Fibroblast of mammary gland (primary cell): ENCODE measurements at places on chromosomes 2 and 18.

GRCh38 chr2:112621790-112622527 is 23.8 kb upstream of the SLC20A1 start:
- peak; percentile 92 for DNase-seq

DNA sequence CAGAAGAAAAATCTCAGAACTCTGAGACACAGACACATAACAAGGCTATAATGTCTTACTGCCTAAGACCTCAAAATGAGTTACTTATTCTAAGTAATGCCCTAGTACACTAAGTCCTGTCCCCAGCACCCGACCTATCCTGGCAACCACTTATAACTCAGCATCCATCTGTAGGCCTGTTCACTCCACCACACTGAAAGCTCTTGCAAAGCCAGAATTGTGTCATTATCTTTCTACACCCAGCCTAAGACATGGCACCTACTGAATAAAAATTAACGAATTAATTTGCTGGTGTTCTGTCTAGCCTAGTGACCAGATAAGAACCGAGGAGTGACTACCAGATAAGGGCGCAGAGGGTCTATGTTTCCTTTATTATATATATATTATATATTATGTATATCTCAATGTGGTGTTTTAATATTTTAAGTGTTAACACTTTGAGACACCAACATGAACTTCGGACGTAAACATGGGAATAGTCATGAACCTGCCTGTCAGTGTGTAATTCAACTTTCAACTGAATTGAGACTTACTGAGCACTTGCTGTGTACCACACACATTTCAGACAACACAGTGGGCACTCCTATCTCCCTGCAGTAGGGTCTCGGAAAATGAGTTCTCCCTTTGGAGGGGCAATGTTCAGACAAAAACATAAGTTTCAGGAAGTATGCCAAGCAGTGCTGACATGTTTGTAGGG is 27.7 kb downstream of the TMEM131 start:
- DNase-seq: no peak

DNA sequence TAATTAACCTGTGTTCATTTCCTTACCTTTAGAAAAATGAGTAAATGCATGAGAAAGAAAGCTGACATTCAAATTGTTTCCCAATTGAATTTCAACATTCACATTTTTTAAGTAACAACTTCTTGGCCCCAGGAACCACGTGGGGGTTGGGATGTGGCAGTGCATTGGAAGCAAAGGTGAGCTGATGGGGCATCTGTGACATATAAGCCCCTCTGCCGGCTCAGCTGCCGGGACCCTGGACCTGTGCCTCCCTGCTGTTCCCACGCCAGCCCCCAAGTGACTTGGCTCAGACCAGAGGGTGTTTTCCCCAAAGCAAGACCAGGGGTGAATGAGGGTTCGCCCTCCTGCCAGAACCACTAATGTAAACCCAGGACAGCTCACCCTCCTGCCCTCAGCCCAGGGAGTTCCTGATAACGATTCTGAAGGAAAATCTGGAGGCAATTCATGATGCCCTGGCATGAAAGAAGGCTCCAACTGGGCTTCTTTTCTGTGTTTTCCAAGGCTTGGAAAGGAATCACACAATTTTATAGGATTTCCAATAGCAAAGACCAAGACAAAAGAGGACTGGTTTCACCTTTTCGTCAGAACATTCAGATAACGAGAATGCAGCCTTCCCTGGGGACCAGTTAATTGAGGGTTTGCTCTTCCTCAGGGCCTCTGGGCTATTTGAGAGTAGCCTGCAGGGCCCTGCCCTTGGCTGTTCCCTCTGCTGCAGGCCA is 193.2 kb upstream of the TWIST2 start:
- DNase-seq: no peak

DNA sequence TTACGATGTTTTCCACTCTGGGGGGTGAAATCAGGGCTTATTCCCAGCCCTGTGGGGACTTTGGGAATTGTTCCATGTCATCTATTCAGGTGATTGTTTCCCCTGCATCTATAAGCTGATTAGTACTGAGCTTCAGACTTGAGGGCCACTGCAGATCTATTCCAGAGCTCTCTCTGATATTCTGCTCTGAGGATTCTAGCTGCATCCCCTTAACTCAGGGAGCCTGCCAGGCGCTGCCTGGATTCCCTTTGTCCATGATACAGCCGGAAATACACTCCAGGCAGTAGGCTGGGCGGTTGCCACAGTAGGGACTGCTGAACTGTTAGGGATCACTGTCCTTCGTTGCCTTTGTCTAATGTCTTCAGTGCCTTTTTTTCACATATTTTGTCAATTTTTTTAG is 31.3 kb downstream of the PTRHD1 start:
- DNase-seq: no peak

DNA sequence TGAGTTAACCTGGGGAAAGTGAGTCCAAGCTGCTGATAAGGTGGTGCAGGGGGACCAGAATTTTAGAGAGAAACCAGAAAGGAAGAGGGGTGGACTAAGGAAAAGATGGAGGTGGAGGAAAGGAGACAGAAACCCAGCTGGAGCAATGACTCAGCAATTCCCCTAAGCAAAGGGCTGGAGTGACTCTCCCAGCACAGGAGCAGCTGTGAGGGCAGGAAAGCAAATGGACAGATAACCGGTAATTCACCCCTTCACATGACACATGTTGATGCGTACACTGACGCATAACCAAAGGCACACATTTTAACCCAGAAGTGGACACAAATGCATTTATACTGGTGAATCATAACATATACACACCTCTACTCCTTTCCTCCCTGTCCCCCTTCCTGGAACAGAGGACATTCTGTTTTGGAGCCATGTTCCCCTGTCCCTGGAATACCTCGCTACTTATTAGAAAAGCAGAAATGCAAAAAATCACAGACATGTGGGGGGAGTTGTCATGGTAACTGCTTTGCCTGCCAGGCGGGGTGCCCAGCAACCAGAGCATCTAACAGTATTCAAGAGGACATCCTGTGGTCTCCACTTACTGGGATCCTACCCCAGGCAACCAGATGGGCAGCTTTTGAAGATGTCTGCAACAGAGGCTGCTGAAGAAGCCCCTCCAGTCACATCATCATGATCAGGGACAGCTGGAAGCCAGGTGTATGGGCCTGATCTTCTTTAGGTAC is 4.7 kb downstream of the CDK5R2 start:
- peak; percentile 94 for DNase-seq

DNA sequence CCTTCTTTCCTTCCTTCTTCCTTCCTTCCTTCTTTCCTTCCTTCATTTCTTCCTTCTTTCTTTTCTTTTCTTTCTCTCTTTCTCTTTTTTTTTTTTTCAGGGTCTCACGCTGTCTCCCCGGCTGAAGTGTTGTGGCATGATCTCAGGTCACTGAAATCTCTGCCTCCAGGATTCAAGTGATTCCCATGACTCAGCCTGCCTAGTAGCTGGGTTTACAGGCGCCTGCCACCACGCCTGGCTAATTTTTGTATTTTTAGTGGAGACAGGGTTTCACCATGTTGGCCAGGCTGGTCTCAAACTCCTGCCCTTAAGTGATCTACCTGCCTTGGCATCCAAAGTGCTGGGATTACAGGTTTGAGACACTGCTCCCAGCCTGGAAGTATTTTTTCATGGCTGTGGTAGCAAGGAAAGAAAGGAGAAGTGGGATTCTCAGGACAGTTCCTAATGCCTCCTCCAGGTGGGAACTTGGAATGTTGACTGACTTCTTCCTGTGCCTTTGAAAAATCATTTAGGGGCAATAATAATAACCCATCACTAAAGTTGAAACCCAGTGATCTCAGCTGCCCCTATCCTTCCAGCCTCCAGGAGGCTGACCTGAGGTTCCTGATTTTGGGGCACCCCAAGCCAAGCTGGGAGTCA is 89.3 kb upstream of the CELF4 start:
- no peak for DNase-seq

DNA sequence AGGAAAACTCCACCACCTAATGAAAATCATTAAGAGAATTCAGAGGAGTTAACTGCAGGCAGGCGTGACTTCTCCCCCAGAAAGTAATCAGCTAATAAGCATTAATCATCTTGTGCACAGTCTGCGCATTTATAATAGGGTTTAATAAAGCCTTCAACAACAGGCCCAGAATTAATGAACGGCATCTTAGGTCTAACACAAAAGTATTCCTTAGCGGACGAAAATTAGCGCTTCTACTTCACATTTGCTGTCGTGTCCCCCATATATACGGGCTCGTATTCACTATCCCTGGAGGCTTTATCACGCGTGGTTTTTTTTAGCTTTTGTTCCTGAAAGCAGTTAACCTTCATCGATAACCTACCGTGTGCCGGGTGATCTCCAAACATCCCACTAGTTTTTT is 1.8 kb downstream of the ATP8B1 start:
- no peak for DNase-seq

DNA sequence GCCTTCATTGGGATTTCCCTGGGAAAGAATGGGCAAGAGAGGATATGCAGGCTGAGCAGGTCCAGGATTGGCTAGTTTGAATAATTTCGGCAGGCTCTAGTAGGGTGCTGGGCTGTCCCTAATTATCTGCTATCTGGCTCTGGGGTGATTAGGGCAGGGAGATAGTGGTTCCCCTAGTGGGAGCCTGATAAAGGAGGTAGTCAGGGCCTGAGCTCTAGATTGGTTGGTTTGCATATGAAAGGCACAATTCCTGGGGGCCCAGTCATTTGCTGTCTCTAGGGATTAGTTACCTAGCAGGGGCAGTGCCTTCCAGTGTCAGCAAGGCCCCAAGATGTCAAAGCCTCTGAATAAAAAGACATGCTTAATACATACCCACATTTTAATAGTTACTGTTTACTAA is 690.1 kb upstream of the KLHL29 start:
- no peak for DNase-seq

DNA sequence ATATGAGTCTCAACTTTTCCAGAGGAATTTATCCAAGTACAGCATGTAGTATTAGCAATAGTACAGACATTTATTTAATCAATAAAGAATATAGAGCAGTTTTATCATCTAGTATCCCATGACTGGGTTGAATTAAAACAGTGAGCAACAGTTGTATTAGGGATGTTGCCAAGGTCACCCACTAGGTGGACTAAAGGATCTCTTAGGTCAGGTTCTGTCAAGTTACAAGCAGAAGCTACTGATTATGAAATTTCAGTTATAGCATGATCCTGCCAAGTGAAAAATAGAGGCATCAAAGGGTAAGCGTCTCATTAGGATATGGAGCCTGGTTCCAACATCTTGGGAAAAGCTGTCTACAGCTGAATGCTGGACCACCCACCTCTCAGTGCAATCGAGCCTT is 52.1 kb upstream of the LAPTM4A start:
- DNase-seq: peak; percentile 56

DNA sequence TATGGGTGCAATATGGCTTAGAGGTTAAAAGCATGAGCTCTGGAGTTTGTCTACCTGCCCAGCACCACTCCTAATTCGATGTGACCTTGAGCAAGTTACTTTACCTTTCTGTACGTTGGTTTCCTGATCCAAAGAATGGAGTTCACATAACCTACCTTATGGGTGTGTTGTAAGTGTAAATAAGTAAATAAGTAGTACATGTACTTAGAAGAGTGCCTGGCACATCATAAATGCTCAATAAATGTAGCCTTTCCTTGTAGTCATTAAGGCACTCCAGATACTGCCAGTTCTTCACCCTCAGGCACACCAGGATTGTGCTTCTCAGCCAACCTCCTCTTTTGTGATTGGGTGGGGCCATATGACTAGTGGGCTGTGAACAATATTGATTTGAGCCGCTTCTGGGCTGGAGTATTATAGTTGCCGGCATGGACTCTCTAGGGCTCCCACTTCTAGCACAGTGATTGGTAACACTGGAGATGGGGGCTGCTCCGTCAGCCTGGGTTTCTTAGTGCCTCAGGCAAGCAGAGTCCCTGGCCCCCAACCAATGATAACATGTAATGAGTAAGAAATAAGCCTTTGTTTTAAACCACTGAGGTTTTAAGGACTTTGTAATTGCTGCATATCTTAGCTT is 101.7 kb upstream of the NOSTRIN start:
- DNase-seq: peak; percentile 15

DNA sequence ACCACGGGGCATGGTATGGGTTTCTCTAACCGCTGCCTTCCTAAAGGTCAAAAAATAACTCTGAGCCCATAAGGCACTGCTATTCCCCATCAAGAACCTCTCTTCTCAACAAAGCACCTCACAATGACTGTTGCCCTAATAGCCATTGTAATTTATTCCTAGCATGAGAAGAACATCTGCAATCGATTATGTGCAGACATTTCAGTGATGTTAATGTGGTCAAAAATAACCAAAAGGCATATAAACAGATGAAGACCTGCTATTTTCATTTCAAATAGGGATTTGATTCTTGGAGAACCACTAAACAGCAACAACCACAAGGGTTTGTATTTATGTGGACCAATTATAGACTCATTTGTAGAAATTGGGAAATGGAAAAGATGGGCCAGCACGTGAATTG is 356.6 kb downstream of the FBXO15 start:
- peak; percentile 82 for DNase-seq

- DNase-seq: no peak
Observed at GRCh38 chr2:99238599-99238998, 16.9 kb downstream of the LYG2 start.

- DNase-seq: no peak
Observed at GRCh38 chr18:42568773-42569172, 546.7 kb downstream of the RIT2 start.

DNA sequence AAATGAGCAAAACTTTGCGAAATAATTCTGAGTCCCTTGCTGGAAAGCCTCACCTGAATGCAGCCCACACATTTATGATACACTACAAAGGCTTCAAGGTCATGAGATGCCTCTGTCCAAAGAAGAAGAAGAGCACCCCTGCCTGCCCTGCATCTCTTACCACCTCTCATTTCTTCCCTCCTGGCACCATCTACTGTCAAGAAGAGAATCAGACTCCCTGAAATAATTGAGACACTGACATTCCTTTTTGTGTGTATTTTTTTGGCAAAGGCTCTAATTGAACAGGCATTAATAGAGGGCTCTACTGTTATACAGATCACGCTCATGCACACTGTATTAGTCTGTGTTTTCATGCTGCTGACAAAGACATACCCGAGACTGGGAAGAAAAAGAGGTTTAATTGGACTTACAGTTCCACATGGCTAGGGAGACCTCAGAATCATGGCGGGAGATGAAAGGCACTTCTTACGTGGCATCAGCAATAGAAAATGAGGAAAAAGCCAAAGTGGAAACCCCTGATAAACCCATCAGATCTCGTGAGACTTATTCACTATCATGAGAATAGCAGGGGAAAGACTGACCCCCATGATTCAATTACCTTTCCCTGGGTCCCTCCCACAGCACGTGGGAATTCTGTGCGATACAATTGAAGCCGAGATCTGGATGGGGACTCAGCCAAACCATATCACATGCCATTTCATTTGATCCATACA is 176.3 kb downstream of the ALPK2 start:
- DNase-seq: no peak

- DNase-seq: no peak
Observed at GRCh38 chr2:229252280-229252679, 18.8 kb downstream of the PID1 start.

- peak; percentile 90 for DNase-seq
Observed at GRCh38 chr2:120238728-120239487, 13.7 kb upstream of the RALB start.

GRCh38 chr2:3487028-3487425 is 32.3 kb downstream of the ADI1 start:
- DNase-seq: peak; percentile 34

GRCh38 chr2:214810671-214811070 is 1.2 kb upstream of the BARD1 start:
- no peak for DNase-seq

GRCh38 chr2:26932974-26933373 is 37.5 kb upstream of the MAPRE3 start:
- DNase-seq: no peak
